ENCODE measurements at places on chromosomes 1 and 21.
A peak's percentile ranks its signal among the peaks of the same experiment; 100 is the strongest.

DNA sequence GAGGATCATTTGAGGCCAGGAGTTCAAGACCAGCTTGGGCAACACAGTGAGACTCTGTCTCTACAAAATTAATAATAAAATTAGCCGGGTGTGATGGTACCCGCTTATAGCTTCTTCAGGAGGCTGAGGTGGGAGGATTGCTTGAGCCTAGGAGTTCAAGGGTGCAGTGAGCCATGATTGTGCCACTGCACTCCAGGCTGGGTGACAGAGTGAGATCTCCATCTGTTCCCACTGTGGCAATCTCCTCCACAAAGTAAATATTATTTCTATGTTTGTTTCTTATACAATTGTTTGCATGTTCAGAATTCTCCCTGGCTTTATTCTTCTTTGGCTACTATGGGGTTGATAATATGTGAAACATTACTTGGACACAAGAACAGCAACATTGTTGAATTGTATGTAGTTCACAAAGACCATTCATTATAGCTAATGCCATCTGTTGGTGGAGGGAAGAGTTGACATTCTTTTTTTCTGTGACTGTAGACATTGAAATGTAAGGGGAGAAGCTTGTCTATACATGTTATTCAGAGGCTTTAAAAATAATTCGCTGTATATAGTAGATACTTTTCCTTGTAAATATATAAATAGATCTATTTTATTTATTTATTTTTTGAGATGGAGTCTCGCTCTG, 47.8 kb upstream of the SRSF10 start:
- no peak for DNase-seq

DNA sequence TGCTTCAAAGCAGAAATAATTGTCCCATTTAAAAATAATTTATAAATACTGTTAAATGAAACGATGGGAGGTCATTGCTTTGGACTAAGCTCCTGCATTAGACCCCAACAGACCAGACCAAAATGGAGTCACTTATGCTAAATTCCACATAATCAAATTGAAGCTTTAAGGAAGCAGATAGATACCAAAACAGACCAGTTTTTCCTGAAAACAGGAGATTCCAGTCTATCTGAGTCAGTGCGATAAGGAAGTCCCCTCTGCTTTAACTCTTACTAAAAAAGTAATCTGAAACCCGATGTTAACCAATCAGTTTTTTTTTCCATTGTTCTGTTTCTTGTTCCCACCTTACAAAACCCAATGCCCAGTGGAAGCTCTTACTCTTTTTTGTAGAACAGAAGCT, 16.2 kb upstream of the DNASE2B start:
- DNase-seq: no peak

GRCh38 chr1:83546874-83547273, 452.1 kb downstream of the TTLL7 start:
- no peak for DNase-seq

DNA sequence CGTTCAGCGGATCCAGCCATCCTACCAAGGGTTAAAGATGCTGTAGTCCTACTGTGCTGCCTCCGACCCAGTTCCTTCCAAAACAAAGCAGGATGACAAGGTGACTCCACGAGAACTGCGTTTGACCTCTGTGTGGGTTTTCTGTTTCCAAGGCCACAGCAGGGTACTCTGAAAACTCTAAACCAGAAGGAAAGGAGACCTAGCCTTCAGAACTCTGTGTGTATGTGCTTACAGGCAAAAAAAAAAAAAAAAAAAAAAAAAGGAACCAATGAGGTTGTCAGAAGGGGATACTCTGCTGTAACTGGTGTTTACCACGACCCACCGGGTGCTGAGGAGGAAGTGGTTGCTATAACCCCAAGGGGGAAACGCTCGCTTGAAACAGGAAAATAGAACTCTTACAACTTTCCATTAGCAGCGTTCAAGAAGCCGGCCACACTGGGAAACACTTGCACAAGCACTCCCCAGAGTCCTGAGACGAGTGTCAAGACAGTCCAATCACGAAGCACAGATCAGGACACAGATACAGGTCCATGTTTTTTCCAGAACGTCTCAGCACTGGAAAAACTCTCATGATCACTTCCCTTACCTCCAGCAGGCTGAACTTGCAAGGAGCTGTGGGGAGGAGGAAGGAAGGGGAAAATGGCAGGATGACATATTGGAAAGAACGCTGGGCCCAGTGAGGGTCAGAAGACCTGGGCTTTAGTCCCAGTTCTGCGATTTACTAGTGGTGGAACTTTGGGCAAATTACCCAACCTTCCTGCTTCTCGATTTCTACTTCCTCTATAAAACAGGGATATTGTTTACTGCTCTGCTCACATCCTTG, 64.0 kb downstream of the ITPKB start:
- DNase-seq: peak; percentile 62

DNA sequence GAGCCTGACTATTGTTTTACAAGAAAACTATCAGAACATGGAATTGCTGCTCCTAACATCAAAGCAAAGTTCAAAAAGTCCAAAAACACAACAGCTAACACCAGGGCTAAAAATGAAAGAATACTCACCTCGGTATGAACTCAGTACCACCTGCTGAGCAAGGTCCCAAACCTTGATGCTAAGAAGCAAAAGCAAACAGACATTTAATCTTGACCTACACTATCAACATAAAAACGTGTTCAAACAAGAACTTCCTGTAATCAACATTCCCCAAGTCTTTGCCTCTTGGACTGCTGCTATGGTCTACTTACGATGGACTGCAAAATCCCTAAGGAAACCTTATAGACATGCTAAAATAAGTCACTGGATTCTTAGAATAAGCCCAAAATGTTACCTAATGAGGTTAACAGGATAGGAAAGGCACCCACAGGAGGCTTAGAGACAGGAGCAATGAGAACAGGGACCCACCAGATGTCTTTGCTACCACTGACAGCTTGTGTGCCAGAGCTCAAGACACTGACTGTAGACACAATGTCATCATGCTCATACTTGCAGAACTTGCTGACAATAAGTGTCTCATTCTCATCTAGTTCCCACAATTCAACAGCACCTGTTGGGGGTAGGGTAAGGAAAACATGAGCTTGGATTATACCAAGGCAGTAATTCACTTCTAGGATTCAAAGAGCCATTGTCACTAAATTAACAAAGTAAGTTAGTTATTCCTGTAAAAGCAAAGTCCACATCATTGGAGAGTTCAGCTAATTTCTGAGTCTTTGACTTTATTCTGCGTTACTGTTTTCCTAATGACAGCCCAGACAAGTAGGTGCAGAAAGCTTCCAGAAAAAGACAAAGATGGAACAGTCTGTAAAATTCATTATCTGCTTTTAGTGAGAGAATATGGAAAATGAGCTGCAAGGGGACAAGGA, 1.8 kb downstream of the WDR77 start:
- no peak for DNase-seq

- no peak for DNase-seq
These were observed 21.4 kb downstream of the CNST start for GRCh38 chr1:246587606-246588005.

DNA sequence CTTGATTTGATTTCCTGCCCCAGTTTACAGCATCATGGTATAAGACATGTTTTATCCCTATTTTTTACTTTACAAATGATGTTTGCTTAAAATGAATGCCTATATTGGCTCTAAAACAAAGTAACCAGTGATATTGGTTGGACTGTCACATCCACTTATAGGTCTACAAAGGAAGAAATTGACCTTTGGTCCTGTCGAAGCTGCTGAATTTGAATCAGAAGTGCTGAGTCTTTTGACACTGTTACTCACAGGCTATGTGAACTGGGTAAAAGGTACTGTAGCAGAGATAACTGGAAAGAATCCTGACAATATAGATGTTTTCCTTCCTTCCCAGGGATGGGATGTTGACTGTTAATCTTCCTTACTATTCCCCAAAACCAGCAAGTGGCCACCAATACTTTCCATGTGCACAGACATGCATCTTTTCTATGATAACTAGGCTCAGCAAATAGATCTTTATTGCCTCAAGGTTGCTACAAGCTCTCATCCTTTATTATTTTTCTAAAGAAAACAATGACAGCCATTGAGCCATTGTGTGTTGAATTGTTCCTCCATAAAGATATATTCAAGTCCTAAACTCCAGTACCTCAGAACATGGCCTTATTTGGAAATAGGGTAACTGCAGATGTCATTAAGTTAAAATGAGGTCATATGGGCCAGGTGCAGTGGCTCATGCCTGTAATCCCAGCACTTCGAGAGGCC, 175.9 kb upstream of the NR5A2 start:
- no peak for DNase-seq

DNA sequence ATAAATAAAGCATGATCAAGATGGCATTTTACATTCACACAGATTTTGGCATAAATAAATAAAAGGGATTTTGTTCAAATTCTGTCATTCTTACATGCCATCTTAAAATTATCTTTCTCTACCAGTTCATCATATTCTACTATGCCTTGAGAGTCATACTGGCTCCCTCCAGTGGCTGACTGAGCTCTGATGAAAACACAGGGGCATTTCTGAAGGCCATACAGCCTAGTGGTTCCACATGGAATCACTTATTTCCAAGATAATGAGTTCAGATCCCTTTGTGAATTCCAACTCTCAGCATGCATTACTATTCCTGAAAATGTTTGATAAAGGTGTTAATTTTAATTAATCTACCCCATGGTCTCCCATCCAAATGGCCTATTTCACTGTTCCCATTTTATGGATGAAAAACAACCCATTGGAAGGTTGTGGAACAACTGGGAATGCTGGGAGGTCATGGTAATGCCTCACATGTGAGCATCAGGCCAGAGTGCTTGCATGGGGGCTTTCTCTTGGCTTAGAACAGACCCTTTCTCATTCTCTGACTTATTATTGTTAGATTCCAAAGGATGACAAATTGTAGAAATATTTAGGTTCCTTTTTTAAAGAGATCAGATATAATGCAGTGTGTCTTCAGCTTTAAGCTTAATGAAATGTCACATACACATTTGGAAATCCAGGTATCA, 622.4 kb upstream of the PKN2 start:
- DNase-seq: no peak

DNA sequence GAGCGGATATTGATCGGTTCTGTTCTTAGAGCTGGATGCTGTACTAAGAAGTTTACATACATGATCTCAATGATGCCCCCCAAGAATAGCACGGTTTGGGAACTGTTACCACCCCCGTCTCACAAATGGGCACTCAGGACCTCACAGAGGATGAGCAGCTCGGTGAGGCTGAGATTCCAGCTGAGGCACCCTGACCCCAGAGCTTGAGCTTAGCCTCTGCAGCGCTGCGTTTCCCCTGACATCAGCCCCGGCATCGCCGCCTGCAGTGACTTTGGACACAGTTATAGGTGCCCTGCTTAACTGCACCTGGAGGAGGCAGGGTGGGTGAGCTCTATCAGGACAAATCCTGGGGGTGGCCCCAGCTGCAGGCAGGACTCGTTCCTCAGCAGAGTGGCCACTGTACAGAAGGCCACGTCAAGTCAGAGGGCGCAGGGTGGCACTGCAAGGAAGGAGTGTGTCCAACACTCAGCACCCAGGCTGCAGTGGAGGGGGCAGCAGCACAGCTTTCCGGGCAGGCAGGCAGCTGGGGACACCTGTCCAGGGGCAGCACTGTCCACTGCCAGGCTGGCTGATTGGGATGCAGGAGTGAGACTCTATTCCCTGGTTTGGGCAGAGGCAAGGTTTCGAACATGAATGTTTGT, 65.8 kb upstream of the ABCG1 start:
- no peak for DNase-seq

Data from stimulated activated CD8-positive, alpha-beta memory T cell treated with anti-CD3 and anti-CD28 coated beads, Interleukin-4, amount 100 ng/mL, for 4 hours (primary cell).